ENCODE measurements at places on chromosomes 5 and 9.

- DNase-seq, result no peak
These were observed 4.4 kb upstream of the BASP1 start for GRCh38 chr5:17212996-17213395.

DNA sequence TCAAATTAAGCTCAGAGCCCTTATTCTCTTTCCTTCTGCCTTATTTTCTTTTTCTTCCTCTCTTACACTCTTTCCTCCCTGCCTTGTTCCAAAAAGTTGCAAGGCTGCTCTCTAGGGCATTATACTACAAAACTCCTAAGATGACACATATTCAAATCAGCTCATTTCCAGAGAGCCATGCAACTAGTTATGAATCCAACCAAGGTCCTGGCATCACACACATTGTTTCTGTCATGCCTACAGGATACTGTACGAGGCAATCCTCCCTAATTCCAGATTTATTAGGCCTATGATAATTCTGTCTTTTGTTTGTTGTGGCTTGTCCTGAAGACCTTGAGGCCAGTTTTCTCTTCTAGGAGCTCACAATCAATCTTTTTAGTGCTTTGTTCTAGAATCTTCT lies 87.0 kb upstream of the TBCA start:
- DNase-seq, result no peak

GRCh38 chr9:114511978-114512874 lies 7.0 kb upstream of the WHRN start:
- DNase-seq, result no peak

GRCh38 chr5:17723876-17724275 lies 89.6 kb downstream of the TAF11L14 start:
- DNase-seq, result no peak

- no peak for DNase-seq
These were observed 23.2 kb downstream of the TSPAN17 start for GRCh38 chr5:176670449-176670848.

DNA sequence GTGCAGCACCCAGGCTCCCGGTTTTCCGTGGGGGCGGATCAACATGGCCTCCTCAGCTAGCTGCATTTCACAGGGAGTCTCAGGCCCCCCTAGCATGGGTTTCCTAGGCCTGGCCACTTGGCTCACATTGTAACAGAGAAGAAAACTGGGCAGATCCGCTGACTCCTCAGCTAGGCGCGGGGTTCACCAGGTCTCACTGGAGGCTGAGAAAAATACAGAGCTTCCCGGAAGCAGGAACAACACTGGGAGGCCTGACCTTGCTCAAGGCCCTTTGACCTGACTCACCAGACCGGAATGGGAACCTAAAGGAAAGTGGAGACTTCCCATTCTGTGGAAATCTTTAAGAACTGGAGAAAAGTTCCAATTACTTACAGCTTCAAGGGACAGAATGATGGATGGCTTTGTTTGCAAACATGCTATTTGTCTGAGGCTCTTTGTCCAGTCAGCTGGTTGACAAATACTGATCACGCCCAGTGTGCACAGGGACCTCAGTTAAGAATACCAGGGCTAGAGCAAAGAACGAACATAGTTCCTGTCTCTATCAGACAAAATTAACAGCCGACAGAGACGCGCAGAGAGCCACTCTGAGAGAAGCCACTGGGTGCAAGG lies 88.7 kb upstream of the LRRTM2 start:
- DNase-seq, result no peak

GRCh38 chr5:88143693-88144218 lies 124.9 kb downstream of the TMEM161B start:
- no peak for DNase-seq

GRCh38 chr9:91118704-91119025 lies 243.1 kb downstream of the AUH start:
- DNase-seq, result no peak

GRCh38 chr9:131271506-131271931 lies 4.8 kb downstream of the FAM78A start:
- DNase-seq, result no peak

Data from NCI-H460 (cell line).